ENCODE measurements at places on chromosomes 6 and 20.

DNA sequence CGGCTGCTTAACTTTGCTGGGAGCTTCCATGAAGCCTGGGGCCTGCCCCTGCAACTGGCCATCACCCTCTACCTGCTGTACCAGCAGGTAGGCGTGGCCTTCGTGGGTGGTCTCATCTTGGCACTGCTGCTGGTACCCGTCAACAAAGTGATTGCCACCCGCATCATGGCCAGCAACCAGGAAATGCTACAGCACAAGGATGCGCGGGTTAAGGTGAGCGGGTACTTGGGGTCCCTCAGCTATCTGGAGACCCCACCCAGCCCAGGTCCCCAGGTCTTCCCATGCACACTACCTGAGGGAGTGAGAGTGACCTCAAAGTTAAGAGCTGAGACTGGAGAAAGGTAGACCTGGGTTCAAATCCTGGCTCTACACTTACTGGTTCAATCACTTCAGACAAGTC, 5.8 kb downstream of the ABCC10 start:
- DNase-seq: no peak

DNA sequence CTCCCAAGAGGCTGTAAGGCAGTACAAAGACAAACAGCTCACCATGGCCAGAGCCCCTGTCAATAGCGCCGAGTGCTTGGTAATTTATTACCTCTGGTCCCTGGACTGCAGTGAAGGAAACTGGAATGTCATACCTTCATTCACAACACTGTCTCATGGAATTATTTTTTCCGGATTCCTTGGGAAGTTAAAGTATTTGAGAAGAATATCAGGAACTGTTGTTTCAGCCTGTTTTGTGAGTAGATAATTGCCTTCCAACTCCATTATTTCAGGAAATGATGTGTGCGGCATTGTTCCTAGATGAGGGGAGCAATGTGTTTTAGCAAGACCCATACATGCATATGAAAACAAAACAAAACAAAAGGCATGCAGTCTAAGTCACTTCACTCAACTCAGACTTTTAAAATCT, 64.0 kb downstream of the BLOC1S5 start:
- no peak for DNase-seq

DNA sequence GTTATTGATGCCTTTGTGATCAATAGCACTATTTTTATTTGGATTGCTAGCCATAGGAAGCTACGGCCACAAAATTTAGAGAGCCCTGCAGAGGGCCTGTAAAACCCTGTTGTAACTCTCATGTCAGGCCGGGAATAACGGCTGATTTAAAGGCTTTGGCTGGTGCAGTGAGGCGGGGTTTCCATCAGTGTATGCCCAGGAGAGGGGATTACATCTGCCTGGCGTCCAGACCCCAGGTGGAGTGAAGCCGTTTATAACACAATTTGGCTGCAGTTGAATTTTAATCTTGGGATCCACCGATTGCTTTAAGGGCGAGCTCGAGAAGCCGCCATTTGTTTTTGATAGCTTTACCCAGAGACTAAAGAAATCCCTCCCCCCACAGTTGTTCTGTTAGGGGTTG, 29.1 kb upstream of the APCDD1L start:
- DNase-seq: no peak

DNA sequence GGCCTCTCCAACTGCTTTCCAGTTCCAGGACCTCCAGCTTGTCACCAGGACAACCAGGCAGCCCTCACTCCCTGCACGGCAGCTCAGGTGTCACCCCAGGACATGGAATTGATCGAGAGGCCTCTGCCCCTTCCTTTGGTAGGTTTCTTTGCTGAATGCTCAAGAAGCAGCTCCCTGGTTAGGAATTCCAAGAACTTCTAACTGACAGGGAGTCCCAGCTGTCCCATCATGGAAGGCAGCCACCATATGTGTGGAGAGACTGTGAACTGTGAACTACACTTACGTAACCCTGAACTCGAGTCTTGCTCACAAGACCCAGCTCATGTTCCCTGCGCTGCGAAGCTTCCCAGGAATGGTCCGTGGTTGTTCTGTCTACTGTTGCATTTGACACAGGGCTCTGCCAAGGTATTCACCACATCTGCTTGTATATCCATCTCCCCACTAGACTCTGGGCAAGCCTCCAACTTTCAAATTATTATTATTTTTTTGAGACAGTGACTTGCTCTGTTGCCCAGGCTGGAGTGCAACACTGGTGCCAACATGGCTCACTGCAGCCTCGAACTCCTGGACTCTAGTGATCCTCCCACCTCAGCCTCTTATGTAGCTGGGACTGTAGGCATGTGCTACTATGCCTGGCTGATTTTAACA, 35.7 kb downstream of the MGME1 start:
- no peak for DNase-seq

DNA sequence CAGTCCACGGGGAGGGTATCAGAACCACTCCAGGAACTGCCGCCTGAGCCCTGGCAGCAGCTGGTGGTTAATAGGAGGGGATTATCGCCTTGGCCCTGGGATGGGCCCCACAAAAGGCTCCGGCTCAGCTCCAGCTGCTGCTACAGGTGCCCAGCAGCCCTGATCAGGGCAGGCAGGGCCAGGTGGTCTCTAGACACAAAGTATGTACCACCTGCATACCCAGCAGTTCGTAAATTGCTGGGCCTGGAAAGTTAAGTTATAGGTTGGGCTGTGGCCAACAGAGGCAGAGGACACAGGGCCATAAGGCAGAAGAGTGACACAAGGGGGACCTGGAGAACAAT, 35.1 kb downstream of the RRBP1 start:
- no peak for DNase-seq

GRCh38 chr6:29864037-29864810, 36.6 kb downstream of the HLA-G start:
- no peak for DNase-seq

DNA sequence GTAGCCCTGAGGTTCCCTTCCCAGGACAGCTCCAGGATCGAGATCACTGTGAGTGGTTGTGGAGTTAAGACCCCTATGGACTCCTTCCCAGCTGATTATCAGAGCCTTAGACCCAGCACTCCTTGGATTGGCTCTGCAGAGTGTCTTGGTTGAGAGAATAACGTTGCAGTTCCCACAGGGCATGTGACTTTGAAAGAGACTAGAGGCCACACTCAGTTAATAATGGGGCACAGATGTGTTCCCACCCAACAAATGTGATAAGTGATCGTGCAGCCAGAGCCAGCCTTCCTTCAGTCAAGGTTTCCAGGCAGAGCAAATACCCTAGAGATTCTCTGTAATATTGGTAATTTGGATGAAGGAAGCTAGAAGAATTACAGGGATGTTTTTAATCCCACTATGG, 5.2 kb upstream of the BTN2A2 start:
- no peak for DNase-seq

GRCh38 chr20:9281803-9282202, 212.9 kb downstream of the PLCB4 start:
- no peak for DNase-seq

DNA sequence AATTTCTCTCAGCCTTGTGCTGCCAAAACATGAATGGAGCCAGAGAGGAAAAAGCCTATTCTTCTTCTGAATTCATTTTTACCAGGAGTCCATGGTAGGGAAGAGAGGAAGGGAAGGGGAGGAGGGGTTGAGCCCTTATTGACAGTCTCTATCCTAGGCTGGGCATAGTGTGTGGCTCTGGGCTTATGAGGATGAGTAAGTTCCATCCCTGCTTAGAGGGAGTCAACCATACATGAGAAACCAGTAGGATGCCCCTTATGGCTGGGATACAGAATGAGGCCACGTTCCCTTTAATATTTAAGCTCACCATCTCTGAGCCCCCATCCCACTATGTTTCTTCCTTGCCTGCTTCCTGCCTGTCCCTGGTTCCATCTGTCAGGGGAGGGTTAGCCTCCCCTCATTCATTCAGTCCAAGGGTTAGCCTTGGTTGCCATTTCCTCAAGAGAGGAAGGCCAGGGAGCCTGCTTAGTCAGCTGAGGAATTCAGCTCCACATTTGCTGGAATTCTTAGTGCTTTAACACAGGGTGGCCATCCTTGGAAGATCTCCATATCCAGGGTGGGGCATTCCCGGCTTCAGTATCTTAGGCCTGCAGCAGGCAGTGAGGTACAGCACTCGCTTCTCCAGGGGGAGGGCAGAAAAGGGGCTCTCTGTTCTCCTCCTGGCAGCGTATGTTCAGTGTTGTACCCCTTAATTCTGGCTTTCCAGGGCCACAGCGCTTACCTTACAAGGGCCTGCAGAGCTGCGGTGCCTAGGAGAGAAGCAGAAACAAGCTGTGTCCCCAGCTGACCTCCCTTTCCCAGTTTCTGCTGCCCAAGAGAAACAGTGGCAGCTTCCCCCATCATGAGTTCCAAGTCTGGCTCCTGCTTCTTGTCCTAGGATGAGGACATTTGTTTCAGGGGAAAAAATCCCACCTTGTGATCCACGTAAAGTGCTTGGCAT, 12.5 kb downstream of the SIRT5 start:
- DNase-seq: no peak

DNA sequence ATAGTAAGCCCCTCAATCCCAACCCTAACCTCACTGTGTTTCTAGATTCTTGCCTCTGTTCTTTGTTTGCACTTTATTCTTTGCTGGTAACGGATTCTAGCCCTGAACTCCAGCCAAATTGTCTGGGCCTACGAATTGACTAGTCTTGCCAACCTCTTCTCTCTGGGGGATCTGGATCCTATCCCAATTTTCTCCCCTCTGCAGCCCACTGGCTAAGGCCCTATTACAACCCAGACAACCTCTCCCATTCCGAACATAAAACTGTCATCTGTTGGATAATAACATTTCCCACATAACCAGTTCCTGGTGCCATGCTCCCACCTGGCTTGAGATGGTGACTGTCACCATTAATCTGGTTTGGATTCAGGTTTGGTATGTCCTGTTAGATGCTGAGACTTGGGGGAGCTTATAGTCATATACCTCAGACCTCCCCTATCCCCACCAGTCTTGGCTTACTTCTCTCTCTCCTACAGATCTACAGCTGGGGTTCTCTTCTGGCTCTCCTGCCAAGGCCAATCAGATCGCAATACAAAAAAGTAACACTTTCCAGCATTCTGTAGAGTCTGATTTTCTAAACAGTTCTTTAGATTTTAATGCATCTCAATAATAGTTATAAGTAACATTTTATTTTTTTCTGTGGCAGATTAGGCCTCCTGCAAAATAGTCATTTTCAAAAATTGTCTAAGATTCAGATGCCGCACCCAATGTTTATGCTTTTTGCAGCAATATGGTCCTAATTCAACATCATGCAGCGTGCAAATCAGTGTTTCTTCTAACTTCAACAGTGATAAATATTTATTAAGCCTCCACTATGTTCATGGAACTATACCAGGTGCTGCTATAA, 29.8 kb upstream of the AHI1 start:
- DNase-seq: no peak

- DNase-seq: no peak
These were observed 753.4 kb upstream of the ADGRB3 start for GRCh38 chr6:67881706-67882065.

- DNase-seq: no peak
These were observed 164.5 kb upstream of the BTBD3 start for GRCh38 chr20:11753155-11753554.

- peak; percentile 88 for DNase-seq
These were observed at the start of gene DYNLT1 for GRCh38 chr6:158644231-158645063. Gene DYNLT1 (minus strand): TSS chr6:158644743. CDS start chr6:158644708, 35 bp downstream.

DNA sequence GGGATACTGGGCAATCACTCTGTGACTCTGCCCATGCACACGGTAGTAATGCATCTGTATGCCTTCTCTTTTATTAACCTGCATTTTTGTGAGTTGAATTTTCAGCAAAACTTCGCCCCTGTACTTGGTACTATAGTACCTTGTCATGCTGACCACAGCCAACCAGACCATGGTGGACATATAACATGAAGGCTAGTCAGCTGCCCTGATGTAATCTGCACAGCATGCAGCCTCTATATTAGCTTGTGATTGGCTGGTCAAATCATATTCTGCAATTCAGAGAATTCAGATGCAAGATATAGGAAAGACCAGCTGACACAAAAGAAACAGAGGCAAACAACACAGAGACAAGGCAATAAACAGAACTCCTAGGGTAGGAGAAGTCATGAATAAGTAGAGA, 200.9 kb upstream of the JARID2 start:
- DNase-seq: no peak

DNA sequence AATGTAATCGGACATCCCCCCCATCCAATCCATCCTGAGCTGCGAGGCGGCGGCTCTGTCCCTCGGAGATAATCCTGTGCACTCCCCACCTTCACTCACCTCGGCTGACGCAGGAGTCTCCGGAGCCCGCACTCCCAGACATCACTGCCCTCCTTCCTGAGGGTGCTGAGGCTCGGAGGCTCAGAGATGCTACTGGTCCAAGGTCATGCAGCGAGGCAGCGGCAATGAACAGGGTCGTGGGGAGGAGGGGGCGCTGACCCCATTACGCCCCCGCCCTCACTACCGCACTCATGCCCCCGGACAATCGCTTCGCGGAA, 485 bp downstream of the ADISSP start:
- no peak for DNase-seq

DNA sequence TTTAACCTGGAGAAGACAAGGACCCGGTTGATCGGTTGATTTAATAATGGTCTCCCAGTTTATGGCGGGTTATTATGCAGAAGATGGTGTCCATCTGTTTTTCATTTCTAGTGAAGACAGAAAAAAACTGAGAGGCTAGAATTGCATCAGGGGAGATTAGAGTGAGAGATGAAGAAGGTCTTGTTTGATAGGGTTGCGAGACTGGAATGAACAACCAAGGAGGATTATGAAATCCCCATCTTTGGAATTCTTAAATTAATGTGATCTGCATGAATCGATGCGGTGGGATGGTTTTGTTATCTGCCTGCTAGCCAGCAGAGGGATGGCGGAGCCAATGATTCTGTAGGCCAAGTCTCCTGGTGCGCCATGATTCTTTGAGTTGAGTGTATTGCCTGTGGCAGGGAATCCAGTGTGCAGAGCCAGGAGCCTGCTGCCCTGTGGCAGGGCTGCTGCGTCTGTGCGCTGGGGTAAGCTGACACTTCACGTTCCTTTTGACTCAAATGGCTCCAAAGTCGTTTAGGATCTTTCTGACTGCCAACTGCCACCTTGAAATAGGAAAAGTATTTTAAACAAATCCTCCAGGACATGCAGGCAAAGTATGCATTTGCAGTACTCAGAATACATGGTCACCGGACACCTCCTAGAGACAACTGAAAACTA, 200.1 kb downstream of the CLIC5 start:
- no peak for DNase-seq

DNA sequence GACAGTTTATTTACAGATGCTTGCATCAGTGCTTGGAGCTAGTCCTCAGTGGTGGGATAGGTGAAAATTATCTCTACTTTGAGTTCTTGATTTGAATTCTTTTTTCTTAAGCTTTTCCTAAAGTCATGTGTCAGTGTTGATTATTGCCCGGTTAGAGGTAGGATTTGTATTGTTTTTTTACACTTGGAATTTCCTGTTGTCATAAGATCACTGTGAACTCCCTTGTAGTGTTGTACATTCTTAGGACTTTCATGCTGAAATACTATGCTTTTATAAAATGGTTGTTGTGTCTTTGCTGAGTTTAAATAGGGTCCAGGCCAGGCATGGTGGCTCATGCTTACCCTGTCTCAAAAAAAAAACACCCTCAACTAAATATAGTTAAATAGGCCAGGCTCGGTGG, 20.3 kb downstream of the ASXL1 start:
- DNase-seq: no peak

- no peak for DNase-seq
These were observed 135.5 kb downstream of the LY86 start for GRCh38 chr6:6723921-6724538.

GRCh38 chr20:19813846-19814640, 56.0 kb downstream of the RIN2 start:
- DNase-seq: no peak
